ENCODE measurements at places on chromosomes 5 and 9.

GRCh38 chr5:33065131-33065530, 354.0 kb downstream of the NPR3 start:
- no peak for DNase-seq

- DNase-seq: no peak
Observed at GRCh38 chr5:102668220-102668932, 86.7 kb upstream of the PAM start.

GRCh38 chr5:34415559-34416198, 240.4 kb upstream of the RAI14 start:
- no peak for DNase-seq

DNA sequence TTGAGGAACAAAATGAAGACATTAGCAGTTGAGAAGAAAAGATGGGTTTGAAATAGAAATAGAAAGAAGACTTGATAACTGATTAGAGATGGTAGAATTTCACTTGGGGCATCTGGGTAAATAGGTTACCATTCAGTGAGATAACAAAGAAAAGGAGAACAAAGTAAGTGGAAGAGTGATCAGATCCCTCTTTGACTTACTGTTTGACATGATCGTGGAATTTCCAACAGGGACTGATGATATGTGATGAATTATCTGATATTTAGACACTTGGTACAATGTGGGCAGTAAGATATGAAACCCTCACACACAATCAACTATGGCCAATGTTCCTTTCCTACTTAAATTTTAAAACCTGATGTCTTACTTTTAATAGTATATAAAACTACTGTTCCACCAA, 70.1 kb upstream of the STARD4 start:
- no peak for DNase-seq

- no peak for DNase-seq
Observed at GRCh38 chr9:83419961-83420360, 118.2 kb downstream of the FRMD3 start.

- DNase-seq: peak; percentile 61
Observed at GRCh38 chr5:2742921-2743679, 8.4 kb downstream of the IRX2 start.

GRCh38 chr5:84885485-84886258, 501.0 kb upstream of the EDIL3 start:
- no peak for DNase-seq

GRCh38 chr9:127817881-127818434, 15.3 kb downstream of the FPGS start:
- DNase-seq: no peak

DNA sequence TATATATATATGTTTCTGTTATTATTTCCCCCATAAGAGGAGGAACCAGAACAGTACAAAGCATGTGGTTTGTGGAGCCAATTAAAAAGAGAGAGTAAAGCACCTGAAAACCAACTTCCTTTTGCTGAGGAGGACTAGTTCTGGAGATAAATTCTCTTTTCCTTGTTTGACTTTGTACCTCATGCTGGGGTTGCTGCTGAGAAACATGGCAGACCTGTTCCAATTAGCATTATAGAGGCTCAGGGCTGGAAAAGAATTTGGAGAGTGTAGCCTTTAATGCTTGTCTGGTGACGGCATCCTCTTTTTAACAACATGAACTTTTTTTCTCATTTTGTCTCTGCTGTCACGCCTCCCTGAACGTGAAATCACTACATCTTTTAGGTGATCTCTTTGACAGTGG, 32.8 kb upstream of the NMUR2 start:
- DNase-seq: peak; percentile 62

DNA sequence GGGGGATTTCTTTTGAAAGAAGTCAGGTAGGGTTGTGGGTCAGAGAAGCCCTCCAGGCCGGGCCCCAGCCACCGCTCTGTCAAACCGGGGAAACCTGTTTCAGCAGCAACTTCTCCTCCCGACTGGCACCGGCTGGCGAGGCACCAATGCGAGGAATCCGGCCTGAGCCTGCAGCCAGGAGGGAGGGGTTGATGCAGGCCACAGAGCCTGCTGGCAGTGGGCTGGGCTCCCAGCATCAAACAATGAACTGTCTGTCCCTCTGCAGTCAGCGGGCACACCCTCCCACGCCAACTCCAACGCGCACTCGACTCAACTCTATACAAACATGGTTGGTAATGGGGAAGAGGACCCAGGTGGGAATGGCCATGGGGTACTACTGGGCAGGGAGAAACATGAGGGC, 12.1 kb downstream of the PCDH1 start:
- no peak for DNase-seq

DNA sequence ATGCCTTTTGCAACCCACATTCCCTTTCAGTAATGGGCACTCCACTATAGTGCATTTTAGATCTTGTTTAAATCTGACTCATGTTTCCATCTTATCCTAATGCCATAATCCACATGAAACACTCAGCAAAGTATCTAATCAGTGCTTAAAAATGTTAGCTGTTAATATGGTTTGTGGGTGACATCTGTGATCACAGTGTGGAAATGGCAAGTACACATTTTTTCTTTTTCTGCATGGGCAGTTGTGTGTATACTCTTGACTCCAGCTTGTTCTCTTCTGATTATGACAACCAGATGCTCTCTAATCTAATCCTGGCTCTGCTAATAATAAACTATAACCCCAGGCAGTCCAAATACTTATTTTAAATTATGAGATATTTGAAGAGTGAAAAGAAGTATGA, 103.3 kb downstream of the EDIL3 start:
- DNase-seq: no peak

DNA sequence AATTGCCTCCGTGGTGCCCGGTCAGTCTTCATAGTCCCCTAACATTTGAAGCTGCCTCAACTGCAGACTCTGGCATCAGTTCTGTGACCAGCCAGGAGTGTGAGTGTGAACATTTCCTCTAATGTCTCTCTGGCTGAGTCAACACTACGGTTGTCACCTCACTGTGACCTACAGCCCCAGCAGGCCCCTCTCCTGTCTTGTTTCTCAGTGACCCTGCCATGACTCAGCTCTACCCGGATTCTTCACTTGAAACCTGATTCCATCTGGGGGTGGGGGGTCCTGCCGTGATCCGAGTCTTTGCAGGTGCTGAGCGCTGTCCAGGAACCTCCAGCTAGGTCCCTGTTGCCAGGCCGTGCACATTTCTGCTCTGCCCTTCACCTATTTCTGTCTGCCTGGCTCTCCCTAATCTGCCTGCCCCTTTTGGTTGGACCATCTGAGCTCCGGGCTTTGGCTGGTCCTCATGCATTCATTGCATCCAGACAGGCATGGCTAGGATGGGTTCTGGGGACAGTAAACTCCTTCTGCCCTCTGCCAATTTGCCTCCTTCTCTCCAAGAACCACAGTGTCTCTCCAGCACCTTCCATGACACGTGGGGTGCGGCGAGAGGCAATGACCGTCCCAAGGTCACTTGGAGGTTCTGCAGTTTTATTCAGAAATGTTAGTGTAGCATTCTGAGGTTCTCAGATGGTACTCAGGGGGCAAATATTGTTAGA, 24.2 kb downstream of the STC2 start:
- DNase-seq: peak; percentile 76

DNA sequence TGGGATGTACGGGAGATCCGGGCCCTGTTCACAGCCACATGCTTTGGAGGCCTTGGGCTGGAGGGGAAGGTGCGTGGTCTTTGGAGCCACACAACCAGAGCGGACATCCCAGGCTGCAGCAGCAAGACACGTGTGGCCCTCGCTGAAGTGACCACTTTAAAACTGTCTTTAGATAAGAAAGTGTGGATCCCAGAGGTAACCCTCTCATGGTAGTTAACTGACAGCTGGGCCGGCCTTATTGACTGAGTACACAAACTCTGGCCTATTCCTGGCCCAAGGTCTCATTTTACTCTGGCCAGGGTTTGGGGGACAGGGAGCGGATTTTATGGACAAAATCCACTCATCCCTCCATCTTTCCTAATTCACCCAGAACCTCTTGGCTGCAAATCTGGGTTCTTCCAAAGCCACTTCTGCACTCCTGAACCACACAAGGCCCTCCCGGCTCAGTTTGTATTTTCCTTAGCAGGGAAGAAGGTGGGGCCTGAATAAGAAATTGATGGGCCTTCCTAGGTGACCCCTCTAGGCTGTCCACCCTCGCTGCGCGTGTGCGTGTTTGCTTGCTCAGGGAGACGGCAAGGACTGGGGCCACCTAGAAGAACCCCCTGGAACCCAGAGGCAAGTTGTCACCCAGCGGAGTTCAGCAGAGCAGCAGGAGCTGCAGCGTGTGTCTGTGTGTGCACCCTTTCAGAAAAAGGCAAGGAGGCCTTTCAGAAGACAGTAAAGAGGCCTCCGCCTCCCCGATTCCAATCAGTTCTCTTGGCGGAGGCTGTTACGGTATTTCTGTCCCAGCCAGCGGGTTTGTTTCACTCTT, 73.3 kb upstream of the ORM1 start:
- no peak for DNase-seq

- DNase-seq: peak; percentile 69
Observed at GRCh38 chr9:130268521-130269211, 3.1 kb downstream of the HMCN2 start.

GRCh38 chr5:71836559-71837112, 117.6 kb downstream of the CARTPT start:
- no peak for DNase-seq

- no peak for DNase-seq
Observed at GRCh38 chr5:14959399-14960119, 88.0 kb upstream of the ANKH start.

GRCh38 chr5:58905944-58906343, 323.1 kb downstream of the RAB3C start:
- DNase-seq: no peak

GRCh38 chr9:18601026-18601425, 127.1 kb downstream of the ADAMTSL1 start:
- DNase-seq: no peak

- DNase-seq: peak; percentile 27
Observed at GRCh38 chr5:95817430-95817829, 5.1 kb downstream of the GLRX start.

- no peak for DNase-seq
Observed at GRCh38 chr5:5026409-5026785, 113.7 kb upstream of the ADAMTS16 start.

DNA sequence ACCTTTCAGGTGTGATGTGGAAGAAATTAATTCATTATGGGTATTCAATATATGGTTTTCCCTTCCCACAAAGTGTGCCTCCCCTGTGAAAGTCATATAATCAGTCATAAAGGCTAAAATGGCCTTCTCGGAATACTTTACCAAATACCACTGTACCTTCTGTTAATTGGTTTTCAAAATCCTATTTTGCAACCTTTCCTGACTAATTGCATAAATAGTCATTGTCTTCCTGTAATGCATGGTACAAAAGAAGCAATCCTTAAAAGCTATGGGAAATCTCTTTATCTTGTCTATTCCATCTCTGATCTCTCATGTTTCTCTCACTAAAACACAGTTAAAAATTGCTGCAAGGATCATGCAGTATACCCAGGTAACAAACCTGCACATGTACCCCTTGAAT, 44.3 kb upstream of the UGCG start:
- no peak for DNase-seq

- DNase-seq: no peak
Observed at GRCh38 chr5:170147051-170147752, 41.5 kb downstream of the FOXI1 start.

DNA sequence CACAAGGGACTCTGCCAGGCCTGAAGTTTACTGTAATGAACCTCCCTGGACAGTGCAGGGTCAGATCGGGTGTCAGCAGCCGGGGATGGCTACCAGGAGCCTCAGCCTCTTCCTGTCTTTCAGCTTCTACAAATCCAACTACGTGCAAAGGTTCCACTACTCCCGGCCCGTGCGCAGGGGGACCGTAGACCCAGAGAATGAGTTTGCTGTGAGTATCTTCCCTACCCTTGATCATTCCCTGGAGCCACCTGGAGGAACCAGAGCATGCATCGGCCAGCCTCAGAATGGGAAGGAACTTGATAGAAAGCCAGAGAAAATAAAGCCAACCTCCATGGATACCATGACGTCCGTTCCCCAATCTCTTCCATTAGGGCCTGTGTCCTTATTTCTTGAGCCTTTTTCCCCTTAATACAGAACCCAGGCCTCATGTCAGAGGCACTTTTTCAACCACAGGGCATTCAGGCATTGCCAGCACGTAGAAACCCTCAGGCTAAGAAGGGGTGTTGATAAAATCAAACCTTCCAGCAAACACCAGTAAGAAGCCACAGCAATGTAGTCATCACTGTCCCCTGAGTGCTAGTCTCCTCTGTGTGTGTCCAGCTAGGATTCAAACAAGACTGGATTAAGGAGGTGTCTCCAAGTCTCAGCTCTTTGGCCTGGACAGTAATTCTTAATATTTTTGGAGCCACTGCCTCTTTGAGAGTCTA, 49.0 kb upstream of the FOXI1 start:
- DNase-seq: no peak

- DNase-seq: no peak
Observed at GRCh38 chr5:58407042-58407719, 52.7 kb downstream of the PLK2 start.

GRCh38 chr5:143033535-143034250, 263.5 kb downstream of the ARHGAP26 start:
- DNase-seq: no peak

DNA sequence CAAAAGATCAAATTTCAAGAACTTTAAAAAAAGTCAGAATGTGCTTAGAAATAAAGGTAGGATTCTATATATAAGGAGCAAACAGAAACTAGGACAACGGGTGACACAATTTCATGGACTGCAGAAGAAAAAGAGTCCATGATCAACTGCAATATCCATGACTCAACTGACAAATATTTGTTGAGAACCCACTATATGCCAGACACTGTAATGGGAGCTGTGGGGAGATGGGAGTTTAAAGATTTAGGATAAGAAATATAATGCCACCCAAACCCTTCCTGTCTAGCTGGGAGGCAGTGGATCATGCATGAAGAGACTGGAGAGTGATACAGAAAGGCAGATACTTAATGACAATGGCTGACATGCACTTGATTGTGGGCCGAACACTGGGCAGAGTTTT, 27.6 kb upstream of the CCDC112 start:
- no peak for DNase-seq

DNA sequence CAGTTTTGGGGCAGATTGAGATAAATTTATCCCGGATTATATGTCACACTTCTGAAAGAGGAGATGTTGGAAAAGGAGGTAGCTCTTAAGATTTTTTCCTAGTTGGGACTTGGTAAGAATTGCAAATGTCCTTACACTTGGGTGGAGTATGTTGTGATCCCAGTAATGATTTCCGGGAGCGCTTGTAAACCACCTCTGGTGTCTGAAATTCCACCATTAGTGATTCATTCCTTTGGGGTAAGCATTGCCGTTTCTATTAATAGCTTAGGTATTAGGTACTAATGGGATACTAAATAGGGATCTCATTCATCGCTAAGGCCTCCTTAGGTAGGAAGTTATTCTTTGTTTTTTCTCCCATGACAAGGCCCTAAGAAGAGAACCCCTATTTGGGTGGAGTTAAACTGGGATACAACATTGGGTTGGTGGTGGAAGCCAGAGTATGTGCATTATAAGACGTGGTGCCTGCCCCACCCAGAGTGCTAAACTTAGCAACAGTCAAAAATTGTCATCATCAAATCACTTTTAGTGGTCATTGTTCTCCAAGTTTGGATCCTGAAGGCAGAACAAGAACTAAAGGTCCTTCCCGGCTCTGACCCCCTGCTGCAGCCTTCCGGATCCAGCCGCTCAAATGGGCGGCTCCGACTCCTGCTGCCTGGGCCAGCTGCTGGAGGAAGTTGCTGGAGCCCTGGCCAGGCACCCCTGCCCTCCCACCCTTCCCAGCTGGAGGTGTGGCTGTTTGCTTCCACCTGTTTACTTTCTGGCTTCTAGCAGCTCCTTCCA, 31.7 kb upstream of the DAB2IP start:
- DNase-seq: no peak
